Urinary bladder (tissue), 4 donors: ENCODE measurements at places on chromosomes 12 and 14.

DNA sequence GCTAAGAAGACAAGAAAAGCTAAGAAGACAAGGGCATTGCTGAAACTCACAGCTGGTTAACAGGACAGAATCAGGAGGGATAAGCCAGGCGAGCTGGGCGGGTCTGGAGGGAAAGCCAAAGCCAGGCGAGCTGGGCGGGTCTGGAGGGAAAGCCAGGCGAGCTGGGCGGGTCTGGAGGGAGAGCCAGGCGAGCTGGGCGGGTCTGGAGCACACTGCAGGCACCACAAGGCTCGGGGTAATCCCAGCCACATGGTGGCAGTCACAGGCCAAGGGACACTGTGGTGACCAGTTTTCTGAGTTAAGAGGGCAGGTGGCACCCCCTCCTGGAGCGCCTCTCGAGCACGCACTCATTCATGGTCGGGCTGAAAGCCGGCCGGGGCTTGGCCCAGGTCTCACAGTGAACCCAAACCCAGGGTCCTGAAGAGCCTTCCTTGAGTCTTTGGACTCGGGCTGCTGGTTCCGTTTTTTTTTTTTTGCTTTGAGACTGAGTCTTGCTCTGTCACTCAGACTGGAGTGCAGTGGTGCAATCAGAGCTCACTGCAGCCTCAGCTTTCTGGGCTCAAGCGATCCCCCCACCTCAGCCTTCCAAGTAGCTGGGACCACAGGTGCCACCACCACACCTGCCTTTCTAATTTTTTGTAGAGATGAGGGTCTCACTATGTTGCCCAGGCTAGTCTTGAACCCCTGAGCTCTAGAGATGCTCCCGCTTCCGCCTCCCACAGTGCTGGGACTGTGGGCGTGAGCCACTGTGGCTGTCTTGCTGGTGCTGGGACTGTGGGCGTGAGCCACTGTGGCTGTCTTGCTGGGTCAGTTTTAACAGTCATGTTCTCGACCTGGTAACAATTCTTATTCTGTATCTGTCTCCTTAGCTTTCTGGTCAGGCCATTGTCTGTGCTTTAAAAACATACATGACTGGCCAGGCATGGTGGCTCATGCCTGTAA, 40.2 kb downstream of the HSP90AA1 start:
- DNase-seq = peak; percentile 32

DNA sequence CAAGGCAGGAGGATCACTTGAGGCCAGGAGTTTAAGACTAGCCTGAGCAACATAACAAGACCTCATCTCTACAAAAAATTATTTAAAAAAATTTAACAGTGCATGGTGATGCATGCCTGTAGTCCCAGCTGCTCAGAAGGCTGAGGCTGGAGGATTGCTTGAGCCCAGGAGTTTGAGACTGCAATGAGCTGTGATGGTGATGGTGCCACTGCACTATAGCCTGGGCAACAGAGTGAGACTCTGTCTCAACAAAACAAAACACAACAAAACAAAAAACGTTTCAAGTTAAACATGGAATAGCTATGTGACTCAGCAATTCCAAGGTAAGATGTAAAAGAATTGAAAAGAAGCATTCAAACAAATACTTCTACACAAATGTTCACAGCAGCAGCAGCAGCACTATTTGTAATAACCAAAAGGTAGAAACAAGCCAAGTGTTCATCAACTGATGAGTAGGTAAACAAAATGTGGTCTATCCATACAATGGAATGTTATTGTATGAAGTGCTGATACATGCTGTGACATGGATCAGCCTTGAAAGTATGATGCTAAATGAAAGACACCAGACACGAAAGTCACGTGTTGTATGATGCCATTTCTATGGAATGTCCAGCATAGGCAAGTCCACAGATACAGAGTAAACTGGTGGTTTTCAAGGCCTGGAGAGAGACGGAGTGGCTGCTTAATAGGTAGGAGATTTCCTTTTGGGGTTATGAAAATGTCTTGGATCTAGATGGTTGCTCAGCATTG, 31.4 kb downstream of the CFAP251 start:
- peak; percentile 18 for DNase-seq

DNA sequence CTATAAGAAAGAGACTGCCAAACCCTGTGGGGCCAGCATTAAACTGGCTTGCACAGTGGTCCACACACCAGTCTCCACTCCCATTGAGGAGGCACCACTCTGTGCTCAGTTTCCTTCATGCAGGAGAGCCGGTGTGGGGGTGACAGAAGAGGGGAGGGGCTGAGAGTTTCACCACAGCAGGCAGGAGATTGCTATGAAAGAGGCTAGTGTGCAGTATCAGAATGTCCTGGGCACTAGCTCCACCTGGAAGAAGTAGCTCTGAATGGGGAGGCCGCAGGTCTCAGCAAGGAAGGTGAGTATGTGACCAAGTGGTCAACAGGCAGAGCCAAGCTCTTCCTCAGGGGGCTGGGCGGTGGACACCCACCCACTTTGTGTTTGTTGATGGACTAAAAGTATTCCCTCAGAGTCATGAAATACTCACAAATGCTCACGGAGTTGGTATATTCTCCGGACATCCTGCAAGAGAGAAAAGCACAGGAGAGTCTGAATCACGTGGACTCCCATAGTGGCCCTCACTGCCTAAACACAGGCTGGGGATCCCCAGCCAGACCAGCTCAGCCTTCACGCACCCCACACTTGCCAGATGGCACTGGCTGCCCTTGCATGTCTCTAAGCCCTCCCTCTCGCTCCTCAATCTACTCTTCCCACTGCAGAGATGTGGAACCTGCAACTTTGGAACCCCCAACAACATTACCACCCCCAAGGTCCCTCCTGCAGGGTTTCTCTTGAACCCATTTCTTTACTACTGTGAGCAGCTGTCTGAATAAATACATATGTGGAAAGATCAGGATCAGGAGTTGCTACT, 7.8 kb upstream of the KRT72 start:
- DNase-seq = no peak

GRCh38 chr14:105980224-105980623, 453.8 kb downstream of the TMEM121 start:
- no peak for DNase-seq

GRCh38 chr12:105705765-105706164, 375.3 kb downstream of the C12orf75 start:
- DNase-seq = no peak

DNA sequence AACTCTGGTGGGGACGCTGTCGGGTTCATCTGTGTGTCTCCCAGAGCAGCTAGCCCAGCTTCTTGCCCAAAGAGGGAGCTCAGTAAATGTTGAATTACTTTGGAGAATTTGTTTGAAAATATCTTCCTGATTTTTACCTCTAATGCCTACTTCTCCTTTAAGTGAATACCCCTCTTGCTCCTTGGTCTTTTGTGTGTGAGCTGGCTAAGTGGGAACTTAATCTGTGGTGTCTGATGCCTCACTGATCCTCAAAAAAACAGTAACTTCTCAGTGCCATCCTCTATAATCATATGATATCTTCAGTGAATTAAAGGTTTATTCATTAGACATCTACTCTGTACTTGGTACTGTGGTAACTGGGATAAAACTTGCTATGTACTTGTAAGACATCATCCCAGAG, 7.7 kb upstream of the PSMA6 start:
- DNase-seq = no peak

DNA sequence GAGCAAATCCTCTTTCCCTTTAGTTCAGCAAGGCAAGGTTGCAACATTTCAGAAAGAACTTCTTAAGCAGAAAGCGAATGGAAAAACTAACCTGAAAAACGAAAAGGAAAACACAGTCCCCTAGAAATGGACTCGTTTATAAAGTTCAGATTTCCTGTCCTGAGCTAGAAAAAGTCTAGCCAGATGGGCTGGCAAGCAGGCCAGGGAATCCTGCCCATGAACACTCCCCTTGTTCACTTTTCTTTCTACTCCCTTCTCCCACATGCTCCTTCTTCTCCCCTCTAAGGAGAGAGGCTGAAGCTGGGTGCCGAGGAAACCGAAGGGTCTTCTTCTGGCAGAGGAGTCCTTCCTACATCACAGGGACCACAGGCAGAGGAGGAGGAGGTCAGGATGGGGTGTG, 27.1 kb downstream of the LTBP2 start:
- DNase-seq = no peak

GRCh38 chr12:26513363-26514043, 318.1 kb downstream of the SSPN start:
- DNase-seq = no peak

DNA sequence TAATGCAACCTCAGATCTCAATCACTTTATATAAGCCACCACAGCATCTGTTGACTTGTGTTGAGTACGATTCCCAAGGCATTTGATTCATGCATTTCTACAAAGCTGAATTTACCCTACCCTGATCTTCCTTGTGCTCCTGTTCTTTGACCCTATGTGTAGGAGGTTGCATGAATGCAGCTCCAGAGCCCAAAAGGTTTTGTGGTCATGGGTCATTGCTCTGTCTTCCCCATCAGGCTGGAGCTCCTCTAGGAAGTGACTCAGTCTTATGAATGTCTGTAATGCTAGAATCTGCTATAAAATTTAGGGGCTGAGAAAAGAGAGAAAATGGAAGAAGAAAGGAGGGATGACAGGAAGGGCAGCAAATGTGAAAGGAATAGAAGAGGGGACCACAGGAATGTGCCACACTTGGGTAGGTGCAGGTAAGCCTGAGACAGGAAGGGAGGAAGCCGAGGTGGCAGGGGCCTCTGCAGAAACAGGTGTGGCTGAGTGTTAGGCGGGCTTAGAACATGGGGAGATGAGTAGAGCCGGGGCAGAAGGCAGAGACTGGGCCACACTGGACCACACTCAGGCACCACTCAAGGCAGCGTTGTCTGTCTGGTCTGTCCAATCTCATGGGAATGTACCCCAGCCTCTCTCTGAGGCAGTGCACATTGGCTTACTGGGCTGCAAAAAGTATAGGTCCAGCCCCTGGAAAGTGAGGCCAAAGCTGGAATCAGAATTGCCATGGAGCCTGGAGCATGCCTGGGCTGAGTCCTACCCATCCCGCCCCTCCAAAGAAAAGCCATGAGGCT, 334.1 kb downstream of the BCL11B start:
- DNase-seq = no peak

GRCh38 chr12:65372574-65372973, 94.1 kb downstream of the MSRB3 start:
- no peak for DNase-seq

- DNase-seq = peak; percentile 74
Measured at GRCh38 chr14:67941456-67942018, 122.0 kb downstream of the RAD51B start.

GRCh38 chr14:100348253-100348729, 25.2 kb downstream of the SLC25A47 start:
- no peak for DNase-seq
